ENCODE measurements at places on chromosomes 1 and 21.

- DNase-seq, result no peak
Measured at GRCh38 chr1:220498188-220498587, 29.7 kb upstream of the MARK1 start.

GRCh38 chr1:197439708-197440280 lies 171.7 kb downstream of the CRB1 start:
- no peak for DNase-seq

DNA sequence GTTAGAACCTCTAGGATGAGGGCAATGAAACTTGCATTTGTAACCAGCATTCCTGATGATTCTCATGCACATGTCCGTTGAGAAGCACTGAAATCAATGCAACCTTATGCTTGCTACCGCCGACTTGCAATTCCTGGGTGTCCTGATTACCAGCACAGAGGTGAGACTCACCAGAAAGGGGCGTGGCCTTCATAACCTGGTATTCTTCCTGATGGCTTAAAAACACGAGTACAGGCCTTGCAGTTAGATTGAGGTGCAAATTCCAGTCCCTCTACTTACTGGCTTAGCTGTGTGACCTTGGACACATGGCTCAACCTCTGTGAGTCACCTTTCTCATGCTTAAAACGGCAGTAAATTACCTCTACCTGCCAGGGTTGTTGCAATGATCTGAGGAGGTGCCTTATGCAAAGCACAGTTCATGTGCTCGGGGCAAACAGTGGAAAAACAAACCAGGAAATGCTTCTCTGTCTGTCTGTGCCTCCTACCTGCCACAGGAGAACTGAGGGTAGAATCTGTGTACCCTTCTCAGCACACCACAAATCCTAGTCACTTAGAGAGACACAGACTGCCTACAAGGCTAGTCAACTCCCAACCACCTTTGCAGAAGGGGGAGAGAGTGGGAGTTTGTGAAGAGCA lies 39.1 kb upstream of the ECE1 start:
- DNase-seq, result no peak

DNA sequence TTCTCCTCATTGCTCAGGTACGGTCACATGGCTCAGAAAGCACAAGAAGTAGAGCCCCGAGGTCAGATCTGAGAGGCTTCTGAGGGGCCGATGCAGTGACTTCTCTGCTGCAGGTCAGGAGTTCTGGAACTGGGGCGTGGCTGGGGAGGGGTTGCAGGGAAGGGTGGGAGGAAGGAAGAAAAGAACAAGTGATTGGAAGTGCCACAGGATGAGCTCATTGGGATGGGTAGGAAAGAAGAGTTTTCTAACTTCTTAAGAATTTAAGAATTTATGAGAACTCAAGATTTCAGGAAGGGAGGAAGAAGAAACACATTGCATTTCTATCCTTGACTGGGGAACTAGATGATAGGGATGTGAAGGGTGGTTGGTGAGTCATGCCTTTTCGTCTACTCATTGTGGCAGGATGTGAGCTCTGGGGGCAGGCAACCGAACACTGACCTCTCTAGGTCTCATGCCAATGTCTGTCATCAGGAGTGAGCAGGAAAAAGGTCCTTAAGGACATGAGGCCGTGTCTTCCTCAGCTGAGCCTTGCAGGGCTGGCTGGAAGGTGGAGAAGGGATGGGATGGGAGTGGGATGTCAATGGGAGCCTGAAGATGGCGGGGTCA lies 497 bp downstream of the FCRLB start:
- DNase-seq, result no peak

DNA sequence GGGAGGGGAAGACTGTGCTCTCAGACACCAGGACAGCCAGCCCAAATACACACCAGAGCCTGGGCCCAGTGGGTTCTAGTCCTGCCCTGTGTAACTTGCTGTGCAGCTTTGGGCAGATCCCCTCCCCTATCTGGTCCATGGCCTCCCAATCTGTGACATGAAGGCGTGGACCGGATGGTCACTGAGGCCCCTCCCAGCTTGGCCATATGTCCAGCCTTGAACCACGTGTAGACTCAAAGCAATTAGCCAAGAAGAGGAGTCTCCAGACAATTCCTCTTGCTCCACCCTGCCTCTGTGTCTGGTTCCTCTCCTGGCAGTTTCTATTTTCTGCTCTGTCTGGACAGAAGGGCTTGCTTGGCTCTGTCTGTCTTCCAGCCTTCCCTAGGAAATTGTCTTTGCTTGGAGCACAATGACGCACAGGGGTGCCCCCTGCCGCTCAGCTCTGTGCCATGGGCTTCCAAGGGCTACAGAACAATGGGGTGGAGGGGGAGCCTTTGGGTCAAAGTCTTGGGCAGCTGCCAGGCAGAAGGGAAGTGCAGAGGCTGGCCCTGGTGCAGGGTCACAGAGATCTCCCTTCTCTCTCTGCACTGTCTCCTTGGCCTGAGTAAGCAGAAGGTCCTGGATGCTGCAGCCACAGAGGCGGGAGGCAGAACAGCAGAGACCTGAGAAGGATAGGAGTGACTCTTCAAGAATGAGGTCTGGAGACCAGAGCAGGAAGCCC lies 66.1 kb downstream of the TENT5C start:
- no peak for DNase-seq

DNA sequence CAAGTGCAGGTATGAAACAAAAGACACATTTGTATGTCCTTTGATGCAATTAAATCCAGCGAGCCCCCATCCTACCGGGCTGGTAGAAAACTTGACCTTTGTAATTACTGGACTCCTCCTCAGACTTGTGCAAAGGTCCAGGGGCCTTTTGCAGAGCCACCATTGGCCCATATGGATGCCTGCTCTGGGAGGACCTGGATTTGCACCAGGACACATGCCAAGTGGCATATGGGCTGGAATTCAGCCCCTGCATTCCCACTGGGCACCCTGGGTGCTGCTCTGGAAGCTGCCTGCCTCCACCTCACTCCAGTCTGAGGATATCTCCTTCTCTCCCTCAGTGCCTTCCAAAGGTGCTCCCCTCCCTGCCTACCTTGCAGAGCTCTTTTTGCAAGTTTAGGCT lies 36.0 kb downstream of the LACTBL1 start:
- no peak for DNase-seq

GRCh38 chr1:64886877-64887276 lies 79.5 kb downstream of the JAK1 start:
- DNase-seq, result no peak

- DNase-seq, result no peak
Measured at GRCh38 chr21:21612466-21612865, 614.3 kb downstream of the NCAM2 start.

DNA sequence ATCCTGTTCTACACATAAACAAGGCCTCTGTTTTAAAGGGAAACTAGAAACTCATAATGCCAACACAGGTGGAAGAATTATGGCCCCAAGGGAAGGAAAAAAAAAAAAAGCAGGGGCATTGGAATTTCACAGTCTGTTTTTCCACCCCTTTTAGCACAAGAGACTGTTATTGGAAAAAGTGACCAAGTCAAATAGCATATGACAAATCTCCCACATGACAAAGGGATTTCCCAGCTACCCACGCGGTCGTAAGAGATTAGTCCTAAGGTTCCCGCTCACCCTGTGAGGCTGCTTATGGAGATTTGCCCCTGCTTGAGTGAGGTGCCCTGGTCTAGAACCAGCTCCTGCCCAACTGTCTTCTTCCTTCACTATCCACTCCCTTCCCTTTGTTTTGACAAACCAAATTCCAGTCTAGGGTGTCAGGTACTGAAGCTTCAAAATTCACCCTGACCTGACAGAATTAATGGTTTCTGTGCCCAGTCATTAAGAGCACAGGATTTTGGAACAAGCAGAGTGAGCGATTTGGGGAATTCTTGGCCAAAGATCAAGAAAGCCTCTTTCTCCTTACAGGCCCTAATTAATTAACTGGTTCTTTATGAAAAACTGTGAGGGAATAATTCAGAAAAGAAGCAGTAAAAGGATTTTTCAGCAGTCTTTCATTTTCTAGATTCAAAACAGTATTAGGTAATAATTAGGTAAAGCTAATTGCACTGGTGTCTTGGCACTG lies 107.3 kb downstream of the NMNAT2 start:
- no peak for DNase-seq

- DNase-seq, result no peak
Measured at GRCh38 chr1:229410692-229411433, 23.0 kb downstream of the ACTA1 start.

- no peak for DNase-seq
Measured at GRCh38 chr21:46618738-46619379, 14.0 kb upstream of the S100B start.

- peak; percentile 7 for DNase-seq
Measured at GRCh38 chr1:33137800-33138199, 44.0 kb downstream of the TRIM62 start.

DNA sequence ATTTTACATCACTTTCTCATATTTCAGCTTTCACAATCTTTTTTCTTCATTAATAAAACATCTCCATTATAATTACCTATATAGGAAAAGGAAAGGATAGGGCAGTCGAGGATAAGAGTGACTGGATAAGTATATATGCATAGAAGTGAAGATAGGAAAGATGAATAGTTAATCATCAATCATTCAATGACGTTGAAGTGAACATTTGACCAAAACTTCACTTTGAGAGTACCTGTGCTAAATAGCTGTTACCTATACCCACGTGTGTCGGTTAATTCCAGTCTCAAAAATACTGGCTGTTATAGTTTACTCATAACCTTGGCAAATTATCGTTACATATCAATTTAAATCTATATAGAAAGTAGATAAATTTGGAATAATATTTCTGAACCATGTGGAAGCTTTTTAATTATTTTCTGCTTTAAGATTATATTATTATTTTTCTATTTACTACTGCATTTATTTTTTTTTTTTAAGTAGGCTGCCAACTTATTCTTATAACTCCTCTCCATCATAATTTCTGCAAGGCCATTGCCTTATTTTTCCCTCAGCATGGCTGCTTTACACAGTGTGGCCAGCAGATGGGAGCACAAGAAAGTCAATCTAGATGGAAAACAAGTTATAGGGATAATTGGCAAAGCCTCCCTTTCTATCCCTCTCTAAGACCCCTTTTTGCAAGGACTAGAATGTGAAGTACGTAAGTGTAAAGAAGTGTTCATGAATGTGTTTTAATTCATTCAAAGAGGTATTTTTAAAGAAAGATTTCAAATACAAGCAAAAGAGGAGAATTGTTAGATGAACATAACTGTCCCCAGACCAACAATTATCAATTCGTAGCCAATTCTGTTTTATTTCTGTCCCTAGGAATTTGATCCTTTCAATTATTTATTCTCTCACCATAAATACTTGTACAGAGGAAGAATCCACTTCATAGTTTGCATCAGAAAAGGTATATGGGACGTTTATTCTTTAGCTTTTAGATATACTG lies 290.4 kb downstream of the KCNT2 start:
- DNase-seq, result no peak

- DNase-seq, result no peak
Measured at GRCh38 chr1:36455386-36455785, 5.1 kb upstream of the OSCP1 start.

DNA sequence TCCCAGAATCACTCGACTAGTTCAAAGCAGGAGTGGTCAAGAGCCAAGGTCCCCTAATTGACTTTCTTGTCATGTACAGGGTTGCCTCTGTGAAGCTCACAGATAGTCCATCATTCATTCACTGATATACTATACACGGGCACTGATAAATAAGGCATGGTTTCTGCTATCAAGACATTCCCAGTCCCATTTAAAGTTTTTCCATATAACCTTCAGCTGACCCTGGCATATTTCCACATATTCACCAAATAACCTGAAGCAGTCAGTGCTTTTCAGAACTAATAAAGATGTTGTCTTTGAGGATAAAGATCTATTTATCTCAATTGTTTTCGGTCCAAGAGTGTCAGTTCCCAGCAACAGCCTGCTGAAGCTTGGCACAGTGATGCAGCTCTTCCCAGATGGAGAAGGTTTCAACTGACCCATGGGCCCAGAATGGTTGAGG lies 173.4 kb downstream of the ZZZ3 start:
- no peak for DNase-seq

DNA sequence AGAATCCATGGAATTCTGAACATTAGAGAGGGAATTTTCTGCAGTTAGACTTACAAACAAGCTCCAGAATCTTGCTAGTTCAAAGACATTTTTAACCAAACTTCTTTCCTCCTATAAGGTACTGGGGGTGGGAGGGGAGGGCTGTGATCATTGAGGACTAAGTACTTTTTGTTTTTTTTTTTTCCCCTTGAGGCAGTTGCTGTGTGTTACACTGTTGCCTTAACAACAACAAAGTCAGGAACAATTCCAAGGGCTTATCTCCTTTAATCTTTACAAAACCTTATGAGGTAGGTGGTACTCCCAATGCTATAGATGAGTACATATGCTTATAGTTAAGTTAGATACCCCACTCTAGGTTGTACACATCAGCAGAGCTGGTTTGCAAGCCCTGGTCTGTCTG lies 62.9 kb downstream of the PPP1R12B start:
- DNase-seq, result no peak

DNA sequence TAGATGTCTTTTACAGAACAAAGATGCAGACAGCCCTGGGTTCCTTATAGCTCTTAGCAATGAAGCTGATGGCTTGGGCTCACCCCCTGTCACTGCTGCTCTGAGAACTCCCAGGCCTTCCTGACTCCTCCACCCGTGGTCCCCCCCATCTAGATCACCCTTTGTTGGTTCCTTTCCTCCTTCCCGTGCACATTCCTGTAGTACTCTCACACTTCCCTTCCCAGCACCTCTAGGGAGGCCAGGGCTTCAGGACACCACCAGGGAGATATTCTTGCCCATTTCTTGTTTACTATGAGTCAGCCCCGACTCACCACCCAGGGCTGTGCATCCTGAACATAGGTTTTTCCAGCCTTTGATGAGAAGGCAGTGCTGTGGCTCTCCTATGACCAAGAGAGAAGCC lies 14.4 kb upstream of the NOS1AP start:
- DNase-seq, result no peak

GRCh38 chr1:234856845-234857245 lies 246.9 kb upstream of the IRF2BP2 start:
- DNase-seq, result no peak

GRCh38 chr1:218829097-218829496 lies 344.6 kb upstream of the LYPLAL1 start:
- DNase-seq, result no peak

GRCh38 chr1:11031624-11032262 lies 15.3 kb downstream of the MASP2 start:
- DNase-seq, result no peak

DNA sequence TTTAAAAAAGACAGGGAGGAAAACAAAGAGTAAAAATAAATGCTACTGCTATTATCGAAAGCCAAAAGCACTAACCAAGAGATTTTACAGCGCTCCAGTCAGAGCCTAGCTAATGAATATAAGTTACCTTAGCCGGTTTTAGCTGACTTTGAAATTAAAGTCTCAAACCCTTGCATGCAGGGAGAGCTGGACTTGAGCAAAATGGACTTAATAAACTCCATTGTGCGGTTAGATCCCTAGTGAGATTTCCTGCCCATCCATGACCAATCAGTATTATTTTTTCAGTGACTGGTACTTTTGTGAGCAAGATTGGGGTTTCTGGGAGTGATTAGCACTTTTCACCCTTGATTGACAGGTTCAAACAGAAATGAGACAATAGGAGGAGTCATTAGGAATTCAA lies 333.4 kb upstream of the ADGRL2 start:
- DNase-seq, result no peak

DNA sequence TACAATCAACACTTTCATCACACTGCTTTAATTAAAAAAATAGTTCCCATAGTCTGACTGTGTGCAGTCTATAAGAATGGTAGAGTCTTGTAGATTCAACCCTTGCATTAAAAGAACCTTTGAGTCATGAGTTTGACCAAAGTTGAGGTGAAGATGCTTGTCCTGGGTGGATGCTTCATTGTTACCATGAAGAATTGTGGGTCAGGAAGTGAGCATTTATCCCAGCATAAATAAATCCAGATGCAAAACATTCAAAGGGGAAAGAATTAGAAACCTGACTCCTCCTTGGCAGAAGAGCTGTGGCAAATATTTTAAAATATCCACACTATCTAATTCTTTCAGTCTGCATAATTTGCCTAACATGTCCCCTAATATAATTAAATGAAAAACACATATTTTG lies 72.9 kb upstream of the SPAG17 start:
- no peak for DNase-seq
